ENCODE measurements at places on chromosomes 5 and 9.

DNA sequence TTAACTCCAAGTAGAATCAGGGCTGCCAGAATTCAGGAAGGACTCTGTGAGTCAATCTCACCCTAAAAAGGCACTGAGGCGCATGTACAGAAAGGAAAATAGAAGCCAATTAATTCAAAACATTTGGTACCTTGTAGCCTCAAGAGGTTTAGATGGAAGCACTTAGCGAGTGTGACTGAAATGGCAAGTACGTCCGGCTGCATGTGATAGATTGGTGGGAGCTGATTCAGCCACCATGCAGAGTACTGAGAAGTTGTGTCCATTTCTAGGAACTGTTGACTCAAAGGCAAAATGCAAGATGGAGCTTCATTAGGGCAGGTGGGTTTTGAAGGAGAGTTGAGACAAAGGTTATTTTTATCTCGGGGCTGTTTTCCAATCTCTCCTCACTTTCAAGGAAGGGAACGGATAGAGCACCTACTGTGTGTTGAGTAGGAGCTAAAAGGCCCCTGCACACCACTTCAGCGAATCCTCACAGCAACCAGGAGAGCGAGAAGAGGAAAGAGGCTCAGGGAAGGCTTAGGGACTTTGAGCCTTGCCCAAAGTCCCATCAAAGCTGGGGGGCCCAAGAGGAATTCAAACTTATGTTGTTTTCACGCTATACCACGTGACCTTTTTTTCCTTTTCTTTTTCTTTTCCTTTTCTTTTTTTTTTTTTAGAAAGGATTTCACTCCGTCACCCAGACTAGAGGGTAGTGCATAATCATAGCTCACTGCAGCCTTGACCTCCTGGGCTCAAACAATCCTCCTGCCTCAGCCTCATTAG is 34.6 kb upstream of the CPEB4 start:
- DNase-seq = no peak

- peak; percentile 30 for DNase-seq
Observed at GRCh38 chr9:132487351-132487791, 77.4 kb downstream of the CFAP77 start.

DNA sequence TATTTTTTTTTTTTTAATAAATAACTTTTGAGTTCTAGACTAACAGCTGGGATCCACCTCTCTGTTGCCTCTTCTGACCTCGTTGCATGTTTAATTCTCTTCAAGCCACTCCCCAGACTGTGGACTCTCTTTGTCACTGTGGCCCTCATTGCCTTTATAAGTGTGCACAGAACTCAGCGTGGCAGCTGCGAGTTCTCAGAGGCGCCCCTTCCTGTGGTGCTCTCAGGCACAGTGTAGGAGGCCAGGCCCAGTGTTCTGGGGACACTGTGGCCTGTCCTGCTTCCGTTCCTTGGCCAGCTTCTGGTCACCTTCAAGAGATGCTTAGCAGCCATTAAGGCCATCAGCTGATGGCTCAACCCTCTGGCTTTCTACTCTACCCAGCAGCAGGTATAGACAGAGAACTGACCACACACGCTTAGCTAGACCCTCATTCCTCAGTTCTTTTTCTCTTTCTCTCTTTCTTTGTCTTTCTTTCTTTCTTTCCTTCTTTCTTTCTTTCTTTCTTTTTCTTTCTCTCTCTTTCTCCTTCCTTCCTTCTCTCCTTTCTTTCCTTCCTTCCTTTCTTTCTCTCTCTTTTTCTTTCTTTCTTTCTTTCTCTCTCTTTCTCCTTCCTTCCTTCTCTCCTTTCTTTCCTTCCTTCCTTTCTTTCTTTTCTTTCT is 27.7 kb downstream of the STC2 start:
- DNase-seq = no peak

GRCh38 chr9:5971740-5972139 is 43.7 kb downstream of the RANBP6 start:
- no peak for DNase-seq

- no peak for DNase-seq
Observed at GRCh38 chr5:35183556-35183955, 46.7 kb downstream of the PRLR start.

DNA sequence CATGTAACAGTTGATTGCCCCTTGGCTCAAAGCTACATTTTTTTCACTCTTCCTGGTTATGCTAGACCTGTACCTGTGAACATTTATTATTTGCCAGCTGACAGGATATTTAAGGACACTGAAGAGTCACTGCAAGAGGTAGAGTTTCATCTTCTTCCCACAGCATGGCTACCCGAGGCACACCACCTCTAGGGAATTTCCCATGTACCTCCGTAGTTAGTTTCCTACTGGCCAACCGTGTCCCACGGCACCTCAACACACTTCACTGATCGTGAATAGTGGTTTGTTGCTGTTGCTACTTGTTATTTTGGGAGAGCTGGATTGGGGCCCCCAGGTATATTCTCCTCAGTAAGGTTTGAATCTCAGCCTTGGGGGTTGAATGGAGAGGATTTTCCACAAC is 648.6 kb downstream of the SEMA5A start:
- no peak for DNase-seq

DNA sequence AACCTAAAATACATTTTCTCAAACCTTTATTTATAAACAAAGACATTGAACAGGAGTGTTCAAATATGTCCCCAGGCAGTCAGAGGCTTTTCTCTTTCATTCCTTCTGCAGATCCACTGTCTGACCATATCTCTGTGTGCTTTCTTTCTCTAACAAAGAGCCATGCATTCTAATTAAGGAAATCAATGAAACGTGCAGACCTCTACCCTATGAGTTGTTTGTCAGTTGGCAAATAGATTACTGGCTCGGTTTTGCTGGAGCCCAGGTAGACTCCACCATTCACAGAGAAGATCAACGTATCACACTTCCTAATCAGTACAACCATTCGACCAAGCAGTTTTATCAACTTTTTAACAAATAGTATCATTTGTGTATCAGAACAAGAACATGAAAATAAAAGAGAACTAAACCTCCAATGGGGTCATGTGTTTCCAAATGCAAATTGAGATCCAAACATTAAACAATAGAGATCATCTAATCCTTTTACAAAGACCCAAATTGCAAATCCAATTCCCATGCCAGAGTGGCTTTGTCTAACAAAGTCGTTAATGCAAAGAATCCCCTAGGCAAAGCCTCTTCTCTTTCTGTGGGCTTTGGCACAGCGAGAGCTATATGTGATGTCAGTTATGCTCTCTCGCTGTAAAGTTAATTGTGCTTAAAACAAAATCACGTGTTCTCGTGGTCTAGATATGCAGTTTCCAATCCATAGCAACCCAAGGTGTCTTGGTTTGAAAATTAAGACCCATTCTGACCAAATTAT is 16.8 kb downstream of the KLF4 start:
- DNase-seq = no peak

- DNase-seq = no peak
Observed at GRCh38 chr5:137605411-137605810, 106.3 kb upstream of the SPOCK1 start.

GRCh38 chr5:14450018-14450524 is 131.5 kb upstream of the OTULINL start:
- DNase-seq = no peak

- DNase-seq = no peak
Observed at GRCh38 chr5:59109383-59109782, 526.5 kb downstream of the RAB3C start.

- no peak for DNase-seq
Observed at GRCh38 chr9:32398207-32398606, 13.8 kb downstream of the ACO1 start.

GRCh38 chr5:1414311-1415058 is 30.8 kb downstream of the SLC6A3 start:
- no peak for DNase-seq
